ENCODE measurements at places on chromosomes 7 and 10. TPM values are rescaled to one million over a fixed set of nuclear protein-coding genes. Genes with fewer than 3 reads are reported as not detected.

ZNF33A gene
- polyA plus RNA-seq: 8.0 TPM

PAPSS2 gene
- polyA plus RNA-seq: 20.8 TPM

DYDC1 gene
- not detected for polyA plus RNA-seq

MUC3A gene
- polyA plus RNA-seq: 1.1 TPM

PHF14 gene
- 10.2 TPM for polyA plus RNA-seq

CAMK2B gene
- 1.3 TPM for polyA plus RNA-seq

CYP26C1 gene
- not detected for polyA plus RNA-seq

LIPN gene
- polyA plus RNA-seq: not detected

LRRC4 gene
- 3.1 TPM for polyA plus RNA-seq

INSYN2A gene
- not detected for polyA plus RNA-seq

GPNMB gene
- 41.1 TPM for polyA plus RNA-seq

ENKUR gene
- 0.01 TPM for polyA plus RNA-seq

HYAL4 gene
- not detected for polyA plus RNA-seq

APBB1IP gene
- 47.6 TPM for polyA plus RNA-seq

TSPAN12 gene
- polyA plus RNA-seq: 5.3 TPM

BTBD16 gene
- 0.07 TPM for polyA plus RNA-seq

MBL2 gene
- polyA plus RNA-seq: not detected

SPDYE16 gene
- polyA plus RNA-seq: 0.05 TPM

DEPP1 gene
- polyA plus RNA-seq: 190 TPM

HTR7 gene
- 0.16 TPM for polyA plus RNA-seq

TAS2R3 gene
- polyA plus RNA-seq: not detected

C10orf53 gene
- not detected for polyA plus RNA-seq

GIMAP7 gene
- polyA plus RNA-seq: 9.3 TPM

ERVW-1 gene
- polyA plus RNA-seq: not detected

LRRN3 gene
- polyA plus RNA-seq: 1.7 TPM

SFRP5 gene
- 86.2 TPM for polyA plus RNA-seq

UPK3BL1 gene
- 47.2 TPM for polyA plus RNA-seq

TCAF2 gene
- polyA plus RNA-seq: 0.94 TPM

CYP3A4 gene
- 1.3 TPM for polyA plus RNA-seq

PITRM1 gene
- polyA plus RNA-seq: 33.7 TPM

HSPA12A gene
- 30.8 TPM for polyA plus RNA-seq

LIPK gene
- not detected for polyA plus RNA-seq
